ENCODE measurements at places on chromosomes 5 and 9.

DNA sequence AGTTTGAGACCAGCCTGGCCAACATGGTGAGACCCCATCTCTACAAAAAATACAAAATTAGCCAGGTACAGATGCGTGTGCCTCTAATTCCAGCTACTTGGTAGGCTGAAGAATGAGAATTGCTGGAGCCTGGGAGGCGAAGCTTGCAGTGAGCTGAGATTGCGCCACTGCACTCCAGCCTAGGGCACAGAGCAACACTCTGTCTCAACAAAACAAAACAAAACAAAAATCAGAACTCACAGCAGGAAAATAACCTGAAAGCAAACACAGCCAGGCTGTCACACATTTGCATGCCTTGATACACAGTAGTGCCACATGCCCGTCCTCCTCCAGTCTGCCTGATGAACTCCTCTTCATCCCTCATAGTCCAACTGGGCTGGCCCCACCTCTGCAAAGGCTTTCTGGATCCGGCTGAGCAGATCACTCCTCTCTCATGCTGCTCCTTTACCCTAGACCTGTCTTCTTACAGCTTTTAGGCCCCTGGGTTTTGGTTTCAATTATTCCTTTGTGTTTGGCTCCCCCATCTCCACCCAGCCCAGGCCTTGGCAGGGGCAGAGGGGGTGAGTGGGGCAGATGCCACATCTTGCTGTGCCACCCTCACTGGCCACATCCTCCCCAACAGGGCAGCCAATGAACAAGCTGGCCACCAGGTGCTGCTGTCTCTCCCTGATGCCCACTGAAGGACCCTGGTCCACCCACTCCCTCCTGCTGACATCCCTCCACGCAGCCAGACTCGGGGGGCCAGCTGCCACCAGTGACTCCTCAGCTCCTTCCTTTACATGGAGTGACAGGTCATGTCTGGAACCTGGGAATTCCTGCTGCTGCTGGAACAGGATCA lies 62.0 kb upstream of the GGTA1 start:
- DNase-seq = no peak

DNA sequence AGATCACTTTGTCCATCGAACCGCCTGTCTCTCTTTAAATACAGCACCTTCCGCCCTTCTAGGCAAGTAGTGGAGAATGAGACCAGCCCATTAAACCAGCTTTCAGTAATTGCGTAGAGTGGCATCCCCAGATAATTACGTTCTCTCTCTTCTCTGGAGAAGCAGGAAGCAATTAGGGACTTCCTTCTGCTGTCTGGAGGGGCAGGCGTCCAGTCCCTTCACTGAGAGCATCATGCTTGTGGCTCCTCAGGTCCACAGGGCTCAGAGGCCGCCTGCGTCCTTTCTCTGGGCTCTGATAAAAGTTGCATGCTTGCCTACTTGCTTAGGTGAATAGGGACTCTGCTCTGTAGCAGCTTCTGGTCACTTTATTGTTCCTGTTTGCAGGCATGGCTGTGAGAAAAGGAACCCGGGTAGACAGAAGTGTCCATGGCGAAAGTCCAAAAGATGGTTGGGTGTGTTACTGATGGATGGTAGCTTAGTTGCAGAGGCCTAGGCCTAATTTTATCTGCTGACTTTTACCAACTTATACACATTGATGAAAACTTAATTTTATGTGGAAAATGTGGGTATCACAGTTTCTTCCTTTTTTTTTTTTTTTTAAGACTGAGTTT lies 299.1 kb upstream of the PANK3 start:
- DNase-seq = no peak

DNA sequence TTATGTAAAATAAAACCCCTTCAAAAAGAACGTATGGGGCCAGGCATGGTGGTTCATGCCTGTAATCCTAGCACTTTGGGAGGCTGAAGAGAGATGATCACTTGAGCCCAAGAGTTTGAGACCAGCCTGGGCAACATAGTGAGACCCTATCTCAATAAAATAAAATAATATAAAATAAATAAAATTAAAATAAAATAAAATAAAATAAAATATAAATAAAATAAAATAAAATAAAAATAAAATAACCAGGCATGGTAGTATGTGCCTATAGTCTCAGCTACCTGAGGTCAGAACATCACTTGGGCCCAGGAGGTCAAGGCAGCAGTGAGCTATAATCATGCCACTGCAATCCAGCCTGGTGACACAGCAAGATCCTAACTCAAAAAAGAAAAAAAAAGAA lies 185.1 kb downstream of the EPB41L4A start:
- no peak for DNase-seq

DNA sequence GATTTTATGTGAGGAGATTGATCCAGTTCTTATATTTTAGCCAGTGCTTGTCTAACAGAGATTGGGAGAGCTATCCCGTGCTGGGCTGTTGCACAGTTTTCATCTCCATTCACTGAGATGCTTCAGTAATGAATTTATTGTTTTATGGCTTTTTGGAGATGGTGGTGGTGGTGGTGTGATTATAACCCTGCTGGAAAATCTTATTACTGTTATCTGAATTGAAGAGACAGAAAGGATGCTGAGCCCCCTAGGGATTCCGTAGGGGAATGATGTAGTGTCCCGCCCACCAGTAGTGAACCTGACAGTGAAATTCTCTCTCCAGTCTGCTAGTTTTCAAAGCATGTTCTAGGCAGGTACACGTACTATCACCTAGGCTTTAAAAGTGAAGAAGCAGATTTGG lies 1.9 kb downstream of the RAI14 start:
- DNase-seq = peak; percentile 33

DNA sequence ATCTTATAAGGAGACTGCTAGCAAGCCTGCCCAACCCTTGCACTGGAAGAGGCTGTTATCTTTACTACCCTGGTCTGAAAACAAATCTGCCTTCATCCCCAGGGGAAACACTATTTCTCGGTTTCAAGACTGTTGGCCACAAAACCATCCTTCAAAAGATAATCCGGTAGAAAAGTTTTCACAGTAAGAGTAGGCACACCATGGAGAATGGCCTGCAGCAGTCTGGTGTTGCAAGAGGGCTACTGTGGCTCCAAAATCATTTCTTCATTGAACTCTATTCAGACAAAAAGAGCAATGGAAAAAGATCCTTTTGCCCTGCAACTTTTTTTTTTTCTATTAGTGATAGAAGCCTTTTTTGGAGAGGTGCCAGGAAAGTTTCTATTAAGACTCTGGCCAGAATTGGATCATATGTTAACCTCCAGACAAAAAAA lies 163.9 kb downstream of the ARHGEF28 start:
- peak; percentile 64 for DNase-seq

DNA sequence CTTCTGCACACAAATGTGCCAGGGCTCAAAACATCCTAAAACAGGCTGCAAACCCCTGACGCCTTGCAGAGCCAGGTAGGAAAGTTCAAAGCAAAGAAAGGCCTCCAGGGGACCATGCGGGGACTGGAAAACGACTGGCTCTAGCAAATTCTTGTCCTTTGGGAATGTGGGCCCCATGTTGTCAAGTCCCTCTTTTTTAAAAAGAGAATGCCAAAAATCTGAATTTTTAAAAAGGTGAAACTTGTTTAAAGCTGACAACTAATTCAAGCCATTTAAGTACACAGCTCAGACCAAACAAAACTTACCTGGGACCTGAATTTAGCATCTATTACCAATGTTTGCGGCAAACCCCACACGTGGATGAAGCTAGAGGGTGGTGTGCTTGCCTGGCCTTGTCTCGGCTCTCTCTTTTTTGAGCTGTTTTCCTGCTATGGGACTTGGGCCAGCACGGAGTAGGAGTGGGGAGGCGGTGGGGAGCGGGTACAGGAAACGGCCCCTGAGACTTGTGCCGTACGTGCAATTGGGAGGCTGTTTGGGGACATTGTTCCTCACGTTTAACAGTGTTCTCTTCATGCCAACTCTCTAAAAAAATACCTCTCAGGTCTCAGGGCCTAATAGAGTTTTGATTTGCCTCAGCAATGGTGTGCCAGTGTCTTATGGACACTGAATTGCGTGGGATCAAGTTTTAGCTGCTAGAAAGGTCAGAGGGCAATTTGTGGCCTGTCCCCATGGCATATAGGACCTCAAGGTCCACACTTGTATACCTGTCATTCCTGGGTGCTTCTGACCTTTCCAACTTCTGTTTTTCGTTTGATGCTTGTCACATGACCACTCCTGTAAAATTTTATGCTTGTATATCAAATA lies 15.1 kb upstream of the PHF19 start:
- DNase-seq = peak; percentile 48

DNA sequence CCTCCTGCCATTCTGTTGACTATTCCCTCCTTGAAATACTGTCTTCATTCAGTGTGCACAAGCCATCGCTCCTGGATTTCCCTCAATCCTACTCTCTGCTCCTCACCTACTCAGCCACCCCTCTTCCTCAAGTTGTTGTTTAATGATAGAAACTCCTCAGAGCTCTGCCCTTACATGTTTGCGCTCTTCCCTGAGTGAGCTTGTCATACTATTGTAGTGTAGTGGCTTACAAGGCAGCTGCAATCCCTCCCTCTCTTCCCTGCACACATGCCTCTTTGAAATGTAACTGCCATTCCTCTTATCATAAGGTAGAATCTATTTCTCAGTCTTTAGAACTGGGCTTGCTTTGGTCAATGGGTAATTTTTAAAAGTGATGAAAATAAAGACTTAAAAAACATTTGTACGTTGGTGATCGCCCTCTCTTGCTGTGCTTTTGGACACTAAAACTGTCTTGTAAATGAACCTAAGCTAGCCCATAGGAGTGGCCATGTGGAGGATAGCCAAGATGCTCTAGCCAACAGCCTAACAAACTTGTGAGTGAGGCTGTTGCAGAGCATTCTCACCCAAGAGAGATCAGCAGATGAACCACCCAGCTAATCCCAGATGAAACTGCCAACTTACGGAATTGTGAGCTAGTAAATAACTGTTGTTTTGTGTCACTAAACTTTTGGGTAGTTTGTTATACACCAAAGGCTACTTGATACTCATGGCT lies 18.1 kb upstream of the SMAD5 start:
- peak; percentile 55 for DNase-seq

- no peak for DNase-seq
Observed at GRCh38 chr5:134022333-134022732, 17.6 kb upstream of the VDAC1 start.

- DNase-seq = no peak
Observed at GRCh38 chr5:17315710-17316221, 98.3 kb downstream of the BASP1 start.

DNA sequence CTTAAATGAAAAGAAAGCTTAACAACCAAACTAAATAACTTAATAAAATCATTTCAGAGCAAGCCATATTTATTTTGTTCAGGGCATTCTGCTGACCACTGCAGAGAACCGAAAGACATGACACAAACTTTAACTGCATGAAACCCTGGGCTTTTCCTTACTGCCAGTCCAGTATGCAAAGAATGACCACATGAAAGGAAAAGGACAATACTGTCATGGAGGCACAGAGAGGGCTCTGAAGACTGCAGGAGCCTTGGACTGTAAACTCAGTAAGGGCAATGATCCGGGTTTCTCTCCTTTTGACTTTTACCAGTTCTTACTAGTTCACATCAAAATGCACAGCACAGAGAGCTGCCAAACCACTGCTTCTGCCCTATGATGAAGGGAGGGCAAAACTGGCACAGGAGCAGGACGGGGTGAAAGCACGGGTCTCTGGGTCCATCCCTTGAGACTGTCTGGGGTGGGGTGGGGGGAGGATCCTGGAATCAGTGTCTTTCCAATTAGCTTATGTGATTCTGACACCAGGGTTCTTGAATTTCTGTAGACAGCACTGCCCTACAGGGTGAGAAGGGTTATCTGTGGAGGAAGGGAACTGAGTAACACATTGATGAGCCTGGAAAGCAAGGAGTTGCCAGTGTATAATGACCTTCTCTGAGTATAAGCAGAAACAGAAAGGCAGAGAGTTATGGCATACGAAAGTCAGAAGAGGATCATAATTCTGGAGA lies 44.7 kb downstream of the RNF130 start:
- no peak for DNase-seq

GRCh38 chr5:19534751-19535150 lies 453.2 kb downstream of the CDH18 start:
- no peak for DNase-seq

GRCh38 chr5:81105261-81105877 lies 127.8 kb upstream of the CKMT2 start:
- no peak for DNase-seq

GRCh38 chr9:97491216-97491999 lies 10.1 kb upstream of the TMOD1 start:
- DNase-seq = no peak

- DNase-seq = no peak
Observed at GRCh38 chr5:36227046-36227445, 14.7 kb downstream of the NADK2 start.

DNA sequence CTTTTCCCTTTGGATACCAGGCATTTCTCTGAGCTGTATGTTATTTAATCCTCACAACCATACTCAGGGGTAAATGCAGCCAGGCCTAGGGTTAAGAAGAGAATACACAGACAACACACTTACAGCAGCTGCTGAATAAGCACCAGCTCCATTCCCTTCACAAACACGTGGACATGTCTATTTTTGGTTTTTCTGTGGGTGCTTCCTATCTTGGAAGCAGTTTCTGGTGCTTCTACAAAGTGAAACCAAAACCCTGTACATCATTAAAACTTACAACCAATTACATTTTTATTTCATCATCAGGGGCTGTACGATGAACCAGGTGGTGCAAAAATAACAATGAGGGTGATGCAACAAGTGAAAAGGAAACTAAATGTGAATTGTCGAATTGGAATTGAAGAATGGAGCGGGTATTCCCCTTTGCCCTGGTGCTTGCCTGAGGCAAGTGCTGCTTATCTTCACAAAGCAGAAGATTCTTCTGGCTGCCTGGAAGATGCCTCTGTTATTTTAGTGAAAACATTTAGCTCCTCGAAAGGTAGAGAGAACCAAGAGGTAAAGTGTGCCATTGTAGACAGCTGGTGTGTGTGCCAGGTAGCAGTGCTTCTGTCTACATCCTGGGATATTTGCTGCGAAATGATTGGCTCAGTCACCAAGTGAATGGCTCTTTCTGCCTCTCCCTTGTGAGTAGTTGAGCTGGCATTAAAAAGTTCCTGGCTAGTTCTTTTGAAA lies 18.6 kb upstream of the IFNB1 start:
- DNase-seq = peak; percentile 66

DNA sequence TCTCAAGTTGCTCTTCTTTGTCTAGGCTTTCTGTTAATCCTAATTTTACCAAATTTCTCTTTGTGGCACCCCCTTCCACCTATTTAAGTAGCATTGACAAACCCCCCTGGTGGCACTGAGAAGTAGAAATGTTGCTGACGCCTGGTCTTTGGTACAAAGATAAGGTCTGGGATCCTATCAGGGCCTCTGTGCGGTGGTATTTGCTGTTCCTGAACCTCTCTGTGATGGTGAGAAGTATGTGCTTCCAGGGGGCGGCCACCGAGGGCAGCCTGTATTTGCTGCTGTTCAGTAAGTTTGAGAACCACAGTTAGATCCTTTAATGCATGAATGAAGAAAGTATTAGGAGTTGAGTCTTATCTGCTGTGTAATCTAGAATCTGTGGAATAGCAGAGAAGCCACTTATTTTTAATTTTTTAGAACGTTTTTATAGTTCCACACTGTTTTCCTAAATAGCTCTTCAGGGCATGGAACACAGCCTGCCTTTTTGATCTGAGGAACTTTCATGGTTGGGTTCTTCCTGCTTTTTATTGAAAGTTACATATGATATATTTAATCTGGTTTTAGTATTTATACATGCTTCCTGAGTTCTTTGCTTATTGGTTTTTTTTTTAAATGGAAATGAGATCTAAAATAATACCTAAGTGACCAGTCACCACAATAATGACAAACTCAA lies 124.2 kb downstream of the TRIO start:
- no peak for DNase-seq

- DNase-seq = no peak
Observed at GRCh38 chr9:36928670-36929349, 105.3 kb downstream of the PAX5 start.

- DNase-seq = no peak
Observed at GRCh38 chr5:169178274-169178673, 122.7 kb downstream of the SLIT3 start.
